ENCODE measurements at places on chromosomes 13 and 19.

- peak; percentile 93 for DNase-seq
These were observed at the start of gene ZNF382 for GRCh38 chr19:36605101-36605876. TSS of gene ZNF382 (plus strand) at chr19:36605313. CDS start at chr19:36609915, 4,602 bp downstream.

GRCh38 chr19:3098141-3098514, 4.0 kb downstream of the GNA11 start:
- DNase-seq: no peak

DNA sequence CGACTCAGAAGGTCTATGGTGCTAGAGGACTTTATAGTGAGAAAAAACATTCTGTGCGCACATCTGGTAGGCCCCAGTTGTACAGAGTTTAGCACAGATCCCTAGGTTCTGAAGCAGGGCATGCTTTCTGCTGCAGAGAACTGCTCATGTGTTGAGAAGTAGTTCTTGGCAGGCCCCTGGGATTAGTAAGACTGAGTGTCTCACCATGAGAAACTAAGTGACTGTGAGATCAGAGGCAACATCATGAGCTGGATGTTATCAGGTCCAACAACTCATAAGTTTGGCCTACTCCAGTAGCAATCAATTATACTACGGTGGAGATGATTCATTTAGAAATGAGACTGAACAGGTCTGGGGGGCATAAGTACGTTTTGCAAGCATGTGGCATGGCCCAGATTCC, 507.4 kb upstream of the KLF12 start:
- no peak for DNase-seq

- no peak for DNase-seq
These were observed 695.6 kb downstream of the PCDH9 start for GRCh38 chr13:66534561-66534960.

GRCh38 chr13:28423010-28423409, 71.9 kb downstream of the FLT1 start:
- no peak for DNase-seq

DNA sequence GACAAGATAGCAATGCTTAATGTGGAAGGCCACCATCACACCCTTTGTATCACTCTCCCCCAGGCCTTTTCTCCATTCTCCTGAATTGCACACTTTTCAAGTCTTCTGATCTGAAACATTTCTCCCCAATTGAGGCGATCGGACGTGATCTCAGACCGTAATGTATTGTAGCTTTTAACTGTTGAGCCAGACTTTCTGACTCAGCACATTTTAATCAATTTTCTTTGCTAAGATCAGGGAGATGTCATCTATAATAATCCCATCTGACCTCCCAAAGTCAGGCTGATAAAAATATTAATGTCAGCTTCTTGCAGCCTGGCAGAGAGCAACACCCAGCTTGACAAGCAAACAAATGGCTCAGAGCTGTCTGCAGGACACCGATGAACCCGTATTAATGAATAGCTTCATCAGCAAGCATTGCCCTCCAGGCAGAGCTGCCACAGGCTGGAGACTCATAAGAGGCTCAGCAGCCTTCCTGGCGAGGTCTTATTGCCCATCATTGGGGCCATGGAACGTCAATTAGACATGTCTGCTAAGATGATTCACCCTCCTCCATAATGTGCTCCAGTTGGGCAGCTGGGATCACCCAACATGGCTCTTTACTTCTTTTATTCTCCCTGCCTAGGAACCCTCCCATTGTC, 60.2 kb upstream of the UQCRFS1 start:
- DNase-seq: no peak

GRCh38 chr13:106987427-106987785, 419.5 kb upstream of the ARGLU1 start:
- DNase-seq: no peak

- no peak for DNase-seq
These were observed 24.2 kb downstream of the SH3GL1 start for GRCh38 chr19:4376028-4376670.

DNA sequence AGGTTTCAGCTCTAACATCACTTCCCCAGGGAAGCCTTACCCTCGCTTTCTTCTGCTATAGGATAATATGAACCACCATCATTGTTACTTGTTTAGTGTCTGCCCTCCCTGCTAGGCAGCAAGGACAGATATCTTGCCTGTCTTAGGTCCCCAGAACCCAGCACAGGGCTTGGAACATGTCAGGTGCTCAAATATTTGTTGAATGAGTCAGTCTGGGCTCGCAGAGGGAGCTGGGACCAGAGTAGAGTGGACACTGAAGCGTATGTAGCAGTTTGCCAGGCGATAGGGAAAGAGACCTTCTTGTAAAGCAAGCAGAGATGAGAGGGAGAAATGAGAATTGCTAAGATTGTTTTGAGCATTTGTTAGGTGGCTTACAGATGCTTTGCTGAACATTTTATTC, 11.7 kb downstream of the BCKDHA start:
- no peak for DNase-seq

- DNase-seq: peak; percentile 11
These were observed 21.9 kb downstream of the ATP11A start for GRCh38 chr13:112711528-112712265.

- DNase-seq: no peak
These were observed 10.3 kb downstream of the ACTN4 start for GRCh38 chr19:38657633-38658222.

GRCh38 chr13:101231751-101232428, 184.4 kb downstream of the NALCN start:
- no peak for DNase-seq
